ENCODE measurements at places on chromosomes 11 and 22.

DNA sequence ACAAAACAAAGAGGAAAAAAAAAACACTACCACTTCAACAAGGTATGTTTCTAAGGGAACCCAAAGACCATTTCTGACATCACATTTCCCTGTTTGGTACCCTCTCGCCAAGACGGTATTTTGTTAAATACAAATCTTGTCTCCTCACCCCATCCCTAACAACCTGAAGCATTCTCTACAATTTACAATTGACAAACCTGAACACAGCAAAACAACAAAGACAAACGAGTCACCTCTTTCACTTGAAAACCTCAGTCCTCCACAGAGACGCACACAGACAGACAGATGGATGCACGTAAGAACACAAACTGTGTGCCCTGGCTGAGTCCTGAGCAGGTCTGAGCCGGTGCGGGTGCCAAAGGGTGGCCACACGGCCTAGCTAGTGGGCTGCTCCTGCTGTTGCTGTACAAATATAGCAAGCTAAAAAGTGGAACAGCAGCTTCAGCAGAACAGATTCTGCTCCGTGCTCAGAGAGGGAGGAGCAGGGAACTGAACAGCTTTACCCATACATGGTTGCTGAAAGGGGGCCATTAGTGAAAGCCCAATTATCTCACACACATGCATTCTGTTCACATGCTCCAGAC lies 28.5 kb downstream of the CELF1 start:
- no peak for DNase-seq

GRCh38 chr11:79902493-79902892 lies 461.7 kb upstream of the TENM4 start:
- no peak for DNase-seq

DNA sequence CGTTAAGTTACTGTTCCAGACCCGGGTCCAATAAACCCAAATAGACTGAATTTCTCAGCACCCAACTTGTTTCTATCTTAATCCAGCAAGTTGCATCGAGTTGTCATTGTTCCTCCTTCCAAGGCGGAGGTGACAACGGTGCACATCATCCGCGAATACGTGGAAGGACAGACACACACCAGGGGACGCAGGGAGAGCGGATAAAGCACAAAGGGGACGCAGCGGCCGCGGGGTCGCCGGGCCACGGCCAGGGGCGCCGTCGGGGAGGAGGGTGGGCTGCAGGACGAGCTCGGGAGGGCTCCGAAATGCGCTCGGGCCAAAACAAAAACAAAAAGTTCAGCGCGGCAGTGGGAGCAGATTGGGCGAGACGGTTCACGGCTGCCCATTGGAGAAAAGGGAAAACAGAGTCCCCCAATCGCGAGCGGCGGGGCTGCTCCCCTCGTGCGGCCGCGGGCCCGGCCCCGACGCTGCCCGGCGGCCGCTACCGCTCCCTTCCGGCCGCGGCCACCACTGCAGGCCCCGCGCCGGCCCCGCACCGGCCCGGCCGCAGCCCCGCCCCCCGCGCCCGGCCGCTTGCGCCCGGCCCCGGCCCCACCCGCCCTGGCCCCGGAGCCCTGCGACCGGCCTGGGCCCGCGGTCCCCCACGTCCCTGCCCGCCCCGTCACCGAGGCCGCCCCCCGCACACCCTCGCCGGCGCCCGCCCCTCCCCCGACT lies 518 bp downstream of the KMT5B start:
- no peak for DNase-seq

DNA sequence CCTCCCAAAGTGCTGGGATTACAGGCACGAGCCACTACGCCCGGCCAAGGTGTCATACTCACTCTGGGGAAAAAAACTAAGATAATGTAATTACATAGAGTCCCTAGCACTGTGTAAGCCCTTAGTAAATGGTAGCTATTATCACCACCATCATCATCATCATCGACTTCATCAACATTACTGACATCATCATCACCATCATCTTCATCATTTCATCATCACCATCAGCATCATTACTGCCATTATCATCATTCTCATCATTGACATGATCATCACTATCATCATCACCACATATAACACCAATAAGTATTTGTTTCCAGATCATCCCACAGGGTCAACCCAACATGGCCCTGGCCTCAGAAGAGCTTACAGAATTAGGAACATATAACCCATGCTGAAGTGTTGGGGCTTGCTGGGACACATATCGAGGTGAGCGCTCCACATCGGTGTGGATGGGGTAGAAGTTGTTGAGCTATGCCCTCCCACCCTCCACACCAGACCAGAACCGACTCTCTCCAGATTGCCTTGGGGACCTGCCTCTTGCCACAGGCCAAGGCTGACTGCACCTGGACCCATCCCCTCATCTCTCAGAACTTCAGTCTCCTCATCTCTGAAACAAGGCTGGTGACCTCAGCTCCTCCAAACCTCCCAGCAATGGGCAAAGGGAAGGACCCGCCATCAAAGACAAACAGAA lies 14.7 kb upstream of the CD5 start:
- DNase-seq, result no peak

DNA sequence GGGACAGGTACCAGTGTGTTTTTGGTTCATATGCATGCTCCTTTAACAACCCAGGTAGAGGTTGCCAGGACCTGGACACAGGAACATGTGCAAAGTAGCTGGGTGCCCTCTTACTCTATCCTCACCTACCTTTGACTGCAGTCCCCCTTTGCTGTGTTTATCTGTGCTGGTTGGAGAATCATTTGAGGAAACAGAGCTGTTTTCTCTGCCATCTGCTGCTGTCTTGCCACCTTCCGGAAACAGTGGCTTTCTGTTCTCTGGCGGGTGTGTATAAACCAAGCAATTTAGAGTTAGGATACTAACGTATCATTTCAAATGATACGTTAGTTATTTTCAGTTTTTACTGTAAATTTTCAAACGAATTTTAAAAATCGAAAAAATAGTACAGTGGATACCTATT lies 171.9 kb upstream of the TTC12 start:
- no peak for DNase-seq

All from esophagus squamous epithelium (tissue), 5 donors.